ENCODE measurements at places on chromosomes 6 and 20.

- DNase-seq: peak; percentile 31
These were observed 56.5 kb upstream of the SIRPA start for GRCh38 chr20:1838556-1839279.

- DNase-seq: no peak
These were observed 100.8 kb downstream of the GMPR start for GRCh38 chr6:16339265-16339587.

GRCh38 chr6:53727748-53728147 is 62.2 kb upstream of the KLHL31 start:
- no peak for DNase-seq

DNA sequence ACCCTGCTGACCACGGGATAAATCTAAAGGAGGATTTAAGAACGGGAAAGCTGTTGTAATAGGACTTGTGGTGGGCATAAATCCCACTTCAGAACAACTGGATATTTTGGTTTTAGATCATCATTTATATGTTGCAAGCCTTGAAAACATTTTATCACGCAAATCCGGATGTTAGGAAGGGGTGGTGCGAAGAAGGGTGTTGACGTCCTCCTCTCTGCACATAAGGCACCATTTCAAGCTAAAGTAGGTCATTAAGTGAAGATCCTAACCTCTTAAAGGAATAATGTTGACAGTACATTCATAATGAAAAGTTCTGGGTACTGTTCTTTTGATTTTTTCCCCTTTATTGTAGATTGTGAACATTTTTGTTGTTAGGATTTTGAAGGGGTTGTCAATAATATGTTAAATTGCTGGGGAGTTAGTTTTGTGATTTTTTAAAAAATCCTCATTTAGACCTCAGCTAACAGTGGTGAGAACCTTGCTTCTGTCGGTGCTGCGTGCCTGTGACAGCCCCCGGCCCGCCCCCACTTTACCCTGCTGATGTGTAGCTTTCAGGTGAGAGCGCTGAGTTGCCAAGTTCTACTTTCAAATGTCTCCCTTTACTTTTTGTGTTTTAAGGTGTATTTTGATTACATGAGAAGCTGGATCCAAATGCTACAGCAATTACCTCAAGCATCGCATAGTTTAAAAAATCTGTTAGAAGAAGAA is 88.8 kb downstream of the MAP3K4 start:
- no peak for DNase-seq

- DNase-seq: no peak
These were observed 28.8 kb upstream of the TCFL5 start for GRCh38 chr20:62890444-62890843.

GRCh38 chr6:156639009-156639721 is 138.0 kb upstream of the ARID1B start:
- no peak for DNase-seq

DNA sequence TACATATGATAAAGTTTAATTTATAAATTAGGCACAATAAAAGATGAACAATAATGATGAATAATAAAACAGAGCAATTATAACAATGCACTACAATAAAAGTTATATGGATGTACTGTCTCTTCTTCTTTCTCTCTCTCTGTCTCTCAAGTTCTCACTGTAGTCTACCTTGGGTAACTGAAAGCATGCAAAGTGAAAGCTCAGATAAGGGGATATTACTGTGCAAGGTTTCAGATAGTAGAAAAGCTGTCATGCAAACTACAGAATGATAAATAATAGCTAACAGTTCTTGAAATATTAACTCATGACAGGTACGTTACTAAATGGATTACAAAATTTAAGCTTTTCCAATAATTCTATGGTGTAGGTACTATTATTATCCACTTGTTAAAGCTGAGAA is 311.9 kb upstream of the PRDM1 start:
- DNase-seq: no peak

DNA sequence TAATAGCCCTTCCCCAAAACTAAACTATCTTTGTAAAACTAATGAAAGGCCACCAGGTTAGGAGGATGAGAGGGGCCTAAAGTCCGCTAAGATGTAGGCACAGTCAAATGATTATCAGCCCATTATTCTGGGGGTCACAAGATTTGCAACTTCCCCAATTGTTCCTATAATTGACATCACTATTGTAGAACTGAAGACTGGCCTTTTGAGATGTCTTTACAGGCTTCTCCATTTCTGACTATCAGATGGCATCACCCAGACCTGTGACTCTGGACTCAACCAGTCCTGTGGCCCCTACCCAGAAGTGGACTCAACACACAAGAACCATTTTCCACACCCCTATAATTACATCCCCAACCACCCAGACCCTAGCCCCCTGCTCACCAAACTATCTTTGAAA is 61.5 kb upstream of the MAP7 start:
- no peak for DNase-seq

- no peak for DNase-seq
These were observed 98.1 kb downstream of the HIVEP2 start for GRCh38 chr6:142846883-142847287.

DNA sequence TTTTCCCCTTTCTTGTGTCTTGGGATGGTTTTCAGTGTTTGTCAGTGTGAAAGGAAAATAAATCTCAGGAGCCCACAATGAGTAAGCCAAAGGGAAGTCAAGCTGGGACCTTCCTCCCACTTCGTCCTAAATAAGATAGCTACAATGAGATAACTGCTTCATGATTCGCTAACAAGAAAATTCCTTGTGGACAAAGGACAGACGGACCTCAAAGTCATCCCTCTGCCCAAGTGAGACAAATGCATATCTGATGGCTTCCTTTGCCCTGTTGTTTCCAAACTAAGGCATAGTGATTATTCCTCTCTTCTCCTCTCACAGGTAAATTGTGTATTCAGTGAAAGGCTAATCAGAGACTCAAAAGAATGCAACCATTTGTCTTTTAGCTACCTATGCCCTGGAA is 26.1 kb upstream of the ADTRP start:
- no peak for DNase-seq

GRCh38 chr6:94498099-94498498 is 1078.7 kb upstream of the EPHA7 start:
- DNase-seq: no peak

DNA sequence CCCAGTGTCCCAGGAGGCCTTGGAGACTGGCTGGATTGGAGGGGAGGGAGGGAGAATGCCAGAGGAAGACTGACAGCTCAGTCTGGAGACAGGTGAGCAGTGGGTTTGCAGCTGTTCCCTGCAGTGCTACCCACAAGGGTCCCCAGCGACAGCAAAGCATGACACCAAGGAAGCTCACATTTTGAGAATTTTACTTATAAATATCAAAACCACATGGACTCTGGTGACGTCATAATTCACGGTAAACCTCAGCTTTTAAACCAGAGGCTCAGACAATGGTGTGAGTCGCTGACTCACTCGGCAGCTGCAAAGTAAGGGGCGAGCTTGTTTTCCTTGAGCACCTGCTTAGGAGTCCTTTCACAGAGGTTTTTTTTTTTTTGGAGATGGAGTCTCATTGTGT is 65.2 kb downstream of the THBS2 start:
- DNase-seq: no peak

- no peak for DNase-seq
These were observed 909 bp upstream of the NUDT3 start for GRCh38 chr6:34393191-34393965.

DNA sequence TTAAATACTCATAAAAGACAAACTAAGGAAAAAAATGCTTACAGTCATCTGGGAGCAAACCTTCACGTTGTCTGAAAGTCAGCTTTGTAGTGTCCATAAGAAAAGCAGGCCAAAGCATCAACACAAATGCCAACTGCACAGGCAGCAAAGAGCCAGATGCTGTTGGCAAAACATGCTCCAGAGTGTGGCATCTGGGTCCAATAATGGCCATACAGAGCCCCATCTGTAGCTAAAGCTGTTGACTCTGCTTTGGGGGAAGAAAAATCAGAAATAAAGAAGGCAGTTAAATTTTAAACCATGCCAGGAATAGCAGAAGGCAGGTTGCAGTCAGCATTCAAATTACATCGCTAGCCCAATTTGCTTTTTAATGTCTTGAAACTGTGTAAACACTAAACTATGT is 776.3 kb downstream of the EYS start:
- DNase-seq: peak; percentile 73

DNA sequence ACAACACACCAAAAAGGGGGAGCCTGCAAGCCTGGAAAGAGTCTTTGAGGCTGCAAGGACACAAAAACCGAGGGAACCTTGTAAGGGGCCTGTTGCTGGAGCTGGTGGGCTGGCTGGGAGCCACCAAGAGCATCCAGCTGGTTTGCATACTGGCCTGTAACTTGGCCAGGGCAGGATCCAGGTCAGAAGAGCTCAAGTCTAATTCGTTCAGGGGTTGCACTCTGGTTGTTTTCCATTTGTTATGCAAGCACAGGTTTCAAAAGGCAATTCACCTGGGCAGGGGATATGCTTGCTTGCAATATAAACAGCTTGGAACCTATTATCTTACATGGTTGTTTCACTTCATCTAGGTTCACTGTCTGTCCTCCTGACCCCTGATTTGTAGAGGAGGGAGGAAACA is 98.3 kb upstream of the GCM1 start:
- DNase-seq: no peak

DNA sequence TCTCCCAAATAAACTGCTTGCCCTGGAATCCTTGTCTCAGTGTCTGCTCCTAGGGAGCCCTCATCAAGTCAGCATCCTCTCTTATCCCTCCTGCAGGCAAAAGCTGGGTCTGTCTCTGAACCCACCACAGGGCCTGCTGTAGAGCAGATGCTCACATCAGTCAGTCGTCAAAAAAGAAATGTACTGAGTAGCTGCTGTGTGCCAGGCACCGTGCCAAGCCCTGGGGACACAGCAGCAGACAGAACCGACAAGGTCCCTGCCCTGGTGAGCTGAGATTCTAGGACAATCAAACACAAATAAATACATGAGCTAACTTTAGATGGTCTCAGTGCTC is 68.5 kb downstream of the EYA2 start:
- no peak for DNase-seq

GRCh38 chr6:17705428-17705777 is 1.3 kb downstream of the NUP153 start:
- peak; percentile 50 for DNase-seq

- no peak for DNase-seq
These were observed 374.2 kb downstream of the ZFAND3 start for GRCh38 chr6:38193481-38194281.

DNA sequence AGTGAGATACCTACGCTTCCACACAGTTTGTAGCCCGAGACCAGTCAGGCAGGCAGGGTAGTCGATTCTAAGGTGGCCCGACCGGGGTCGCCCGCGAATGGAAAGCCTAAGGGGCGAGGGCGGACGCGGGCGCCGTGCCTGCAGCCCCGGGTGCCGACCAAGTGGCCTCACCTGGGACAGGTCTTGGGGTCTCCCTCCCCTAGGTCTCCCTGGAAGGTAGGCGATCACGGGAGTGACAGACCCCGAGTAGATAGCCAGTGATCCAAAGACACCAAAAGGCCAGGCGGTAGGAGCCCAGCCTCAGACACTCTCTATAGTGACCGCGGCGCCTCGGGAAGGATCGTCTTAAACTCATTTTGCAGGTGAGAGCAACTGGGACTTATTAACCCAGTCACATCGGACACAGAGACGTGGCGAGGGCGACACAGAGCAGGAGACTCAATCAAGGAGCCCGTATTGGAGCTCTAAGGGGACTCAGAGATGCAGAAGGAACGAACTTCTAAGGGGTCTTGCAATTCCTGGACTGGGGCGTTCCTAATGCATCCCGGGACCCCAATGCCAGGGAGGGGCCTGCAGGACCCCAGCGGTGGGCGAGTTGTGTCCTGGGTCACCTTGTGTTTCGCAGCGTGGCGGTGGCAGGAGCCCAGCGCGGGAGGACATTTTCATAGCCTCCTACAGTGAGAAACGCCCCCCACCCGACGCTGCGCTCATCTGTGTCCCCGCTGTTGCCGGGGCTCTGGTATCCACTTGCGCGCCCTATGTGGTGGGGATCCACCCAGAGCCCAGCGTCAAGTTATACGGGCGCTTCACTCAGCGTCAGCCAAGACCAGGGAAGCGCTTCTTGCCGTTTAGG is 2.1 kb upstream of the VSX1 start:
- DNase-seq: no peak

GRCh38 chr6:140784573-140784972 is 1348.2 kb upstream of the GJE1 start:
- no peak for DNase-seq

- no peak for DNase-seq
These were observed 496.1 kb upstream of the MANEA start for GRCh38 chr6:95081231-95081630.

GRCh38 chr6:87723170-87724078 is 21.4 kb upstream of the AKIRIN2 start:
- peak; percentile 72 for DNase-seq

DNA sequence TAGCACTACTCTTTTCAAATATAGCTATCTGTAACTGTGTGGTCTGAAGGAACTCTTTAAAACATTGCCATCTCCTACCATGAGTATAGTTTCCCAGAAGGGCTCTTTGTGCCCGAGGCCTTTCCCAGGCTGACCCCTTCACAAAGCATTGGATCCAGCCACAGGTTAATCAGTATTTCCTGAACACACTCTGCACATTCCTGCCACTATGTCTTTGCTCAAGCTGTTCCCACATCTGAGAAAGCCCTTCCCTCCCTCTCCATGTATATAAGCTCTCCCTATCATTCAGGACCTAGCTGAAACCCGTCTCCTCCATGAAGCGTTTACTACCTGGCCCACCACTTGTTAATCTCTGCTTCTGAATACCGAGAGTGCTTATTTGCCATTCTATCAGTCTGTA is 47.8 kb upstream of the PKHD1 start:
- DNase-seq: no peak

DNA sequence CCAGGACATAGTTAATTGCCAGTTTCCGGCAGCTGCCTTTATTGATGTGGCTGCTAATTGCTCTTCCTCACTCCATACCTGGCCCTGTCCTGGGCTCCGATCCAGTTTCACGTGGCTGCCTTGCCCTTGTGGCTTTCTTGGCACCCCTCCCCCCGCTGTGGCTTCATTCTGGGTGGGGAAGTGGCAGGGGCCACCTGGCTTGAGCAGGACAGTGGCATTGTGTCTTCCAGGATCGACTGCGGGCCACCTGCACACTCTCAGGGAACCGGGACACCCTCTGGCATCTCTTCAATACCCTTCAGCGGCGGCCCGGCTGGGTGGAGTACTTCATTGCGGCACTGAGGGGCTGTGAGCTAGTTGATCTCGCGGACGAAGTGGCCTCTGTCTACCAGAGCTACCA is 10.8 kb downstream of the MAVS start:
- DNase-seq: no peak

DNA sequence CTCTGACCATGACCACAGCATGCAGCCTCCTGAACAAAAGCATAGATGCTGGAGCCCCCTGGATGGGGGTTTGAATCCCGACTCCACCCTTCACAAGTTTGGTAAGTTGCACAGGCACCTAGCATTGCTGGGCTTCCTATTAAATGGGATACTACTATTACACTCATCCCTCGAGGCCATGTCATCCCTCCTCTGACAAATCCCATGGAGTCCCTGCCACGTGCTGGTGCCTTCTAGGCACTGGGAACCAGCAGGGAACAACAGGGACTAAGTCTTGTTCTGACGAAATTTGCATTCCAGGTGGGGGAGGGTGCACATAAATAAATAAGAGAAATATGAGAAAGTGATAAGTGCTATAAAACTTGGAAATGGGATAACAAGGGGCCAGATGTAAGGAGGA is 15.3 kb upstream of the SIRPA start:
- DNase-seq: no peak

- DNase-seq: no peak
These were observed 8.4 kb downstream of the GABBR1 start for GRCh38 chr6:29624520-29624961.
